ENCODE measurements at places on chromosomes 5 and 9. TPM values are rescaled to one million over a fixed set of nuclear protein-coding genes. Genes with fewer than 3 reads are reported as not detected.

ABO gene
- total RNA-seq = not detected

STPG3 gene
- not detected for total RNA-seq

TMEM252 gene
- total RNA-seq = not detected

ADAMTS6 gene
- 29.9 TPM for total RNA-seq

NOXA1 gene
- total RNA-seq = 0.78 TPM

ZFP2 gene
- not detected for total RNA-seq

C5orf52 gene
- not detected for total RNA-seq

PIP5KL1 gene
- total RNA-seq = 1.9 TPM

NACC2 gene
- 41.6 TPM for total RNA-seq

ENTREP1 gene
- total RNA-seq = not detected

PCDHGA5 gene
- 0.99 TPM for total RNA-seq

HRCT1 gene
- 3.7 TPM for total RNA-seq

TAF11L10 gene
- not detected for total RNA-seq

BTNL9 gene
- total RNA-seq = not detected

IFNA13 gene
- not detected for total RNA-seq

SV2C gene
- not detected for total RNA-seq

PROB1 gene
- 5.7 TPM for total RNA-seq

FAF2 gene
- total RNA-seq = 49.7 TPM

ODF2 gene
- 31.1 TPM for total RNA-seq

Data from HFFc6 (cell line).